ENCODE measurements at places on chromosomes 2 and 18.

DNA sequence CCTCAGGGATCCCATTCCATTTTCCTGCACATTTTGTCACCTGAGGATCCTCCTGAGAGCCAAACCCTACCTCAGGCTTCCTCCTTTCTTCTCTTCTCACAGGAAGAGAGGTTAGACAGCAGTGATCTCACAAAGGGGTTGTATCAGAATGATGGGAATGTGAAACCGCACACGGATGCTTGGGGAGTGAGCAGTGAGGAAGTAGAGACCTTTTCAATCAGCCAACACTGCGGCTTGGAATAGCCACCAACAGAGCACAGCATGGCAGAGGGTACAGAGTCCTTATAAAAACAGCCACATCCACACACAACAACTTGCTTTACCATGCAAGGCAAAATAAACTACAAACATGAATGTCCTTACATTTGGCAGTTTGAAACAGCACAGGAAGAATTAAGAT is 8.7 kb downstream of the TMEM182 start:
- H3K4me1 ChIP-seq, result no peaks in the 10 kb centered on the region
- H3K27ac ChIP-seq, result no peak overlapping the region
- no peaks in the 10 kb centered on the region for H3K36me3 ChIP-seq
- DNase-seq, result no peak

GRCh38 chr2:88458633-88459032 is 6.1 kb upstream of the FOXI3 start:
- no peaks in the 10 kb centered on the region for H3K4me1 ChIP-seq
- no peaks in the 10 kb centered on the region for H3K36me3 ChIP-seq
- peaks cover 33% of the 10 kb centered on the region for H3K27me3 ChIP-seq
- no peak overlapping the region for H3K27ac ChIP-seq
- no peak overlapping the region for H3K4me3 ChIP-seq

GRCh38 chr2:168052773-168053172 is 194.6 kb downstream of the STK39 start:
- no peak overlapping the region for H3K27ac ChIP-seq
- H3K27me3 ChIP-seq, result no peaks in the 10 kb centered on the region
- H3K4me1 ChIP-seq, result no peaks in the 10 kb centered on the region
- DNase-seq, result no peak
- no peak overlapping the region for H3K4me3 ChIP-seq

DNA sequence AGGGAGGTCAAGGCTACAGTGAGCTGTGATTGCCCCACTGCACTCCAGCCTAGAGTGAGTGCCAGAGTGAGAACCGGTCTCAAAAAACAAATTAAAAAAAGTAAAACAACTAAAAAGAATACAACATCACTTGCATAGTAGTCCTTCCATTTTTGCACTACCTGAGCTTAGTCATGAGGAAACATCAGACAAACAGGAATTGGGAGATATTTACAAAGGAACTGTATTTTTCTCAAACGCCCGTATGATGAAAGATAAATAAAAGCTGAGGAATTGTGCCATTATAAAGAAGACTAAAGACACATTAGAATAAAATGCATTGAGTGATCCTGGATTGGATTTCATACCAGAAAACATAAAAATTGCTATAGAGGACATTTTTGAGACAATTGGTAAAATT is 50.0 kb upstream of the ATP8B1 start:
- H3K4me3 ChIP-seq, result no peak overlapping the region
- no peak overlapping the region for H3K27ac ChIP-seq
- H3K36me3 ChIP-seq, result no peaks in the 10 kb centered on the region
- H3K27me3 ChIP-seq, result no peaks in the 10 kb centered on the region

DNA sequence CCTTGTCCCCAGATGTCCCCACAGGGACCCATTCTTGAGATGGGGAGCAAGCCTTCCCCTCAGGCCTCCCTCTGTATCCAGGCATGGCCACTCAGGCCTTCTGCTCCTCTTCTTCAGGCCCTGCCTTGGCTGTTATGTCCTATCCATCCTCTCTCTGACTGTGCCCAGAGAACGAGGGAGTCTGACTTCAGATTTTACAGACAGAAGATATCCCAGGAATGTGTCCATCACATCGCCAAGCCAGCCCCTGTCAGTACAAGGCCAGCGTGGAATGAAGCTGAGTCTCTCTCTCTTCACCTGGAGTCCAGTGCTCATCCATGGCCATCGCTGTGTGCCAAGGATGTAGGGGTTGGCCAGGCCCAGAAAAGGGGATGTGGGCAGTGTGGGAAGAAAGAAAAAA is 57.6 kb downstream of the SDC1 start:
- no peak overlapping the region for H3K27ac ChIP-seq
- DNase-seq, result no peak
- H3K4me3 ChIP-seq, result no peak overlapping the region
- no peaks in the 10 kb centered on the region for H3K36me3 ChIP-seq
- no peaks in the 10 kb centered on the region for H3K27me3 ChIP-seq
- H3K4me1 ChIP-seq, result no peaks in the 10 kb centered on the region

GRCh38 chr2:72990695-72991438 is 73.5 kb downstream of the EMX1 start:
- no peak for DNase-seq
- H3K4me1 ChIP-seq, result no peaks in the 10 kb centered on the region
- no peak overlapping the region for H3K27ac ChIP-seq
- H3K4me3 ChIP-seq, result no peak overlapping the region

DNA sequence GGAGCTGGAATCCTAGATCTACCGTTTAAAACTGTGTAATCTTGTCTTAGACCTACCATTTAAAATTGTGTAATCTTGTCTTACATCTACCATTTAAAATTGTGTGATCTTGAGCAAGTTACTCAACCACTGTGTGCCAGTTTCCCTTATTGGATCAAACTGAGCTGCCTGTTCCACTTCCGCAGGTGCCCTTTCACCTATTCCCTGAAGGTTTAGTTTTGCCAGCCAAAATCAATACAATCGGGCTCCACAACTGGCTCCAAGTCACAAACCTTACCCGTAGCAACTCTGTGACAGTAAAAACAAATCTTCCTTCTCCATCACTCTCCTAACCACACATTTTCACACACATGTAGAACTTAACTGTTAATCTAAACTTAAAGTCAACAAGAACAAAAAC is 20.1 kb downstream of the DOCK10 start:
- H3K27me3 ChIP-seq, result no peaks in the 10 kb centered on the region
- H3K4me1 ChIP-seq, result peaks cover 12% of the 10 kb centered on the region
- H3K4me3 ChIP-seq, result no peak overlapping the region
- no peak overlapping the region for H3K27ac ChIP-seq
- H3K36me3 ChIP-seq, result peaks cover 3% of the 10 kb centered on the region

- peaks cover 55% of the 10 kb centered on the region for H3K4me1 ChIP-seq
- no peaks in the 10 kb centered on the region for H3K27me3 ChIP-seq
- peak overlapping the region; percentile 0 for H3K4me3 ChIP-seq
- no peak for DNase-seq
- H3K27ac ChIP-seq, result peak overlapping the region; percentile 94
These were observed 6.5 kb downstream of the WIPF1 start for GRCh38 chr2:174590928-174591648.

- no peak overlapping the region for H3K4me3 ChIP-seq
- no peaks in the 10 kb centered on the region for H3K36me3 ChIP-seq
- H3K27ac ChIP-seq, result no peak overlapping the region
- no peaks in the 10 kb centered on the region for H3K27me3 ChIP-seq
- no peak for DNase-seq
These were observed 93.5 kb downstream of the TFCP2L1 start for GRCh38 chr2:121191191-121192170.

DNA sequence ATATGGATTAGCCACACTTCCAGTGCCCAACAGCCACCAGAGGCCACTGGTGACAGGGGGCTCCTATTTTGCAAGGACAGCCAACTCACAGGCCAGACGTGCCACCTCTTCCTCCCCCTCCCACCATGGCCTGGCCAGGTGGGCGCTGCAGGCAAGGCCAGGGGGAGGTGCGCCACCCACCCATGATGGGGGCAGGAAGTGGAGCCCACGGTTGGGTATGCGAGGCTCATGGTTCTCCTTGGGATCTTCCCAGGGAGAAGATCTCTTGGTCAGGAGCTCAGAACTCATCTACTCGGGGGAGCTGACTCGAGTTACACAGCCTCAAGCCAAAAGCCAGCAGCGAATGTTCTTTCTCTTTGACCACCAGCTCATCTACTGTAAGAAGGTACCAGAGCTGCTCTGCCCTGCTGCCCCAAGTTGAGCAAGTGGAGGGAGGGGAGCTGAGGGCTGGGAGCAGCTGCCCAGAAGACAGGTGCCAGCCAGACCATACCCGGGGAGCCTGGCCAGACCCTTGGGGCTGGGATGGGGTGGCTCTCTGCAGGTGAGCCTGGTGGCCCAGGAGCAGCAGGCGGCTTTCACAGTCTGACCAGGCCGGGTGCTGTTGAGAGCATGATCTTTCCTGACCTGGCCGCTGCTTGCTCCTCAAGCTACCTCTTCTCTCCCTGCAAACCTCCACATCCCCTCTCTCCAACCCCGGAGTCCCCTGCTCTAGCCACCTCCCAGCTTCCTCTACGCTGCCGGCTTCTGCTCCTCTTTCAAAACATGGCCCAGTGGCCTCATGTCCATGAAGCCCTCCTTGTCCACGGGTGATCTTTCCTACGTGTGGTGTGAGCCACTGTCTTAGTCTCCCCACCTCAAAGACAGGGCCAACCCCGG is 49.8 kb downstream of the FAM168B start:
- peaks cover 2% of the 10 kb centered on the region for H3K36me3 ChIP-seq
- H3K4me1 ChIP-seq, result peaks cover 25% of the 10 kb centered on the region
- no peak overlapping the region for H3K27ac ChIP-seq
- no peak for DNase-seq
- H3K27me3 ChIP-seq, result no peaks in the 10 kb centered on the region
